ENCODE measurements at places on chromosomes 2 and 18. TPM values are rescaled to one million over a fixed set of nuclear protein-coding genes. Genes with fewer than 3 reads are reported as not detected.
A peak's percentile ranks its signal among the peaks of the same experiment; 100 is the strongest.

GRCh38 chr18:8659609-8660242 is 45.6 kb upstream of the MTCL1 start:
- no peak overlapping the region for H3K4me3 ChIP-seq
- H3K4me1 ChIP-seq, result no peaks in the 10 kb centered on the region
- H3K36me3 ChIP-seq, result no peaks in the 10 kb centered on the region
- H3K27ac ChIP-seq, result no peak overlapping the region
- H3K27me3 ChIP-seq, result no peaks in the 10 kb centered on the region

DNA sequence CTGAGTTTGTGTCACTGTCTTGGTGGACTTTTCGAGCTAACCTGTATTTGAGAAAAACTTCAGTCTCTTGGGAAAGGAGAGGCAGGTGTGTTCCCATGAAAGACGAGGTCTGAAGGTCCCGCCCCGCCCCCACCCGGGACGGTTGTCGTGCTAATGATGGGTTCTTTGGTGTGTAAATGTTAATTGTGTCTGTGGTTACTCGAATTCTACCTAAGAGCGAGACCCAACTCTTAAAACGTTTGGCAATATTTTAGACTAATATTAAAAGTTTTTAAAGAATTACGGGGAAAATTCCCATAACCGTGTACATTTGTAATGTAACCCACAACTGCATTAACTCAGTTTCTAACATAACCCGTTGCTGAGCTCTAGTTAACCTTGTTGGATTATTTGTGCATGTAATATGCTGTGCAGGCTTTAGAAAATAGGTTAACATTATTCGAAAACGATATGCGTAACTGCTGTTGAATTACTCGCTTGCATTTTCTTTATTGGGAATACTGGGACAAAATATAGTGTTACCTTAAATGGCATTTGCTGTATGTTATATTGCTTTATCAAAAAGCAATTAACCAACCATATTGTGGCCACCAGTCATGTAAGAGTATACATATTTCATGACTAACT is 833 bp downstream of the EPB41L5 start:
- peak overlapping the region; percentile 88 for H3K4me3 ChIP-seq
- H3K27ac ChIP-seq, result peak overlapping the region; percentile 93
- H3K36me3 ChIP-seq, result no peaks in the 10 kb centered on the region
- H3K4me1 ChIP-seq, result peaks cover 13% of the 10 kb centered on the region

DNA sequence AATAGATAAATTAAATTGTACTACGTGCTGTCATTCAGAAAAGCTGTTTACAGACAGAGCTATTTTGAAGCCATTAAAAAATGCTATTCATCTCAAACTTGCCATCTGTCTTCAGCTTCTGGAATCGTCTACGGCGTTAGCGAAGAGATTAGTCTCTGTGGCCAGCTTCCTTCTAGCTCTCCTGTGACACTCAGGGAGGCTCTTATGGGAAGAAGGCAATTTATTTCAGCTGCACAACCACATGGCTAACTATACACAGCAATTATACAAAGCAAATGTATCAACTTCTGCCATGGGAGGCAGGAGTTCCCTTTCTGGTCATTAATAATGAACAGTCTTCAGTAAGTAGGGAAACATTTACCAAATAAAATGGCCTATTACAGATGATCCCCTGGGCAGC is 6.3 kb downstream of the CTAGE1 start:
- no peaks in the 10 kb centered on the region for H3K36me3 ChIP-seq
- H3K27ac ChIP-seq, result no peak overlapping the region
- H3K4me1 ChIP-seq, result no peaks in the 10 kb centered on the region
- DNase-seq, result no peak

DNA sequence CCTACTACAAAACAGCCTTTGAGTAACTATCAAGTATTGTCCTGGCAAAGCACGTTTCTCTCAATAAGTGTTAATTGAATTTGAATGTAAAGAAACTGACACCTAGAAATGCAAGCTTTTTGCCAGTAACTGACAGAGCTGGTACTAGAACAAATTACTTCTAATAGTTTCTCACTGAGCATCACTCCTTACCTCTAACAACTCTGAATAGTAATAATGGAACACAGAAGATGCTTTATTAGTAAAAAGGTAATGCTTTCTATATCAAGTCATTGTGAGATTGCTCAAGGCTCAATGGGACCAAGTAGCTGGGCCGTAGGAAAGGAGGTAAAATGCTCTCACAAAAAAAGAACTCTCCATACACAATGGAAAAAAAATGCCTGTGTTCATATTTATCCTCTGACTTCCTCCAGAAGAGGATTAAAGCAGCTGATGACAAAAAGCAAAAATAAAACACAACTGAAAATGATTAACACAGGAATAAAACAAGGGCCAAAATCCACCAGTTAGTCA is 11.8 kb downstream of the RASGRP3 start:
- H3K27me3 ChIP-seq, result no peaks in the 10 kb centered on the region
- peaks cover 55% of the 10 kb centered on the region for H3K4me1 ChIP-seq
- no peak overlapping the region for H3K27ac ChIP-seq
- H3K36me3 ChIP-seq, result no peaks in the 10 kb centered on the region
- DNase-seq, result no peak

DNA sequence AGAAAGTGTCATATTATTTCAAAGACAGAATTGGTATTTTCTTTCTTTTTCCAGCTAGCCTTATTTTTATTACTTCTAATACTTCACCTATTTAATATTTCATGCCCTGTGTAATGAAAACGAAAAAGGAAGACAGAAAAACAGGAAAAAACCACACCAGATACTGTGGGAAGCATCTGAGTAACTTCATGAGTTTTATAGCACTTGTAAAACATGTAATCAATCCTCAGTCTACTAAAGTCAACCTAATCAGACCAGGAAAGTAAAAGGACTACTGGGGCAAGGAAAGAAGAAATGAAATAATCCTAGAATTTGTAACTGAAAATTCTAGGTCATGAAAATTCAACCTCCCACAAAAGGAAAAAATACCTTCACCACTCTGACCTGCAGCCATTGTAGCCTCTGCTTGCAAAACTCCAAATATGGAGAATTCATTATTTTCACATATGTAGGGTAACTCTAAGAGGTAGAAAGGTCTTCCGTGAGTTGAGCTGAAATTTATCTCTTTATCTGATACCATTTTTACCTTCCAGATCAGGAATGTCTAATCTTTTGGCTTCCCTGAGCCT is 34.7 kb upstream of the STRN start:
- no peak overlapping the region for H3K4me3 ChIP-seq
- H3K36me3 ChIP-seq, result no peaks in the 10 kb centered on the region
- H3K27ac ChIP-seq, result no peak overlapping the region
- DNase-seq, result no peak
- no peaks in the 10 kb centered on the region for H3K4me1 ChIP-seq

GRCh38 chr18:74081966-74082741 is 65.5 kb downstream of the FBXO15 start:
- H3K4me1 ChIP-seq, result no peaks in the 10 kb centered on the region
- H3K4me3 ChIP-seq, result no peak overlapping the region
- DNase-seq, result no peak
- no peaks in the 10 kb centered on the region for H3K36me3 ChIP-seq
- H3K27ac ChIP-seq, result no peak overlapping the region

DNA sequence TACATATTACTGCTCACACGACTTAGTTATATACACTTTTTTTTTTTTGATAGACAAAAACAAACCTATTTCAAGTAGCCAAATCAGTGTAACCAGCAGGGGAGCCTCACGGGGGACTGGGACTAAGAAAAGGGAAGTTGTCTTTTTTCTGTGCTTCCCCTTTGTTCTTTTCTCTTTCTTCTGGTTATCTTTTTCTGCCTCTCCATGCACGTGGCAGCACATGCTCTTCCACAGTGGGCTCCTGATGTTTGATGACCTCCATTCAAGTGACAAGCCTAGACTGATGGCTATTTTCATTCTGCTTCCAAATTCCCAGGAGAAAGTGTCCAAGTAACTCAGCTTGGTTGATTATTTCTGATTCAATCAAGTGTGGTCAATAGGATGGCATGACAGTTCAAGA is 98.2 kb upstream of the STK39 start:
- no peaks in the 10 kb centered on the region for H3K27me3 ChIP-seq
- no peak overlapping the region for H3K4me3 ChIP-seq
- no peak overlapping the region for H3K27ac ChIP-seq
- H3K36me3 ChIP-seq, result no peaks in the 10 kb centered on the region

DNA sequence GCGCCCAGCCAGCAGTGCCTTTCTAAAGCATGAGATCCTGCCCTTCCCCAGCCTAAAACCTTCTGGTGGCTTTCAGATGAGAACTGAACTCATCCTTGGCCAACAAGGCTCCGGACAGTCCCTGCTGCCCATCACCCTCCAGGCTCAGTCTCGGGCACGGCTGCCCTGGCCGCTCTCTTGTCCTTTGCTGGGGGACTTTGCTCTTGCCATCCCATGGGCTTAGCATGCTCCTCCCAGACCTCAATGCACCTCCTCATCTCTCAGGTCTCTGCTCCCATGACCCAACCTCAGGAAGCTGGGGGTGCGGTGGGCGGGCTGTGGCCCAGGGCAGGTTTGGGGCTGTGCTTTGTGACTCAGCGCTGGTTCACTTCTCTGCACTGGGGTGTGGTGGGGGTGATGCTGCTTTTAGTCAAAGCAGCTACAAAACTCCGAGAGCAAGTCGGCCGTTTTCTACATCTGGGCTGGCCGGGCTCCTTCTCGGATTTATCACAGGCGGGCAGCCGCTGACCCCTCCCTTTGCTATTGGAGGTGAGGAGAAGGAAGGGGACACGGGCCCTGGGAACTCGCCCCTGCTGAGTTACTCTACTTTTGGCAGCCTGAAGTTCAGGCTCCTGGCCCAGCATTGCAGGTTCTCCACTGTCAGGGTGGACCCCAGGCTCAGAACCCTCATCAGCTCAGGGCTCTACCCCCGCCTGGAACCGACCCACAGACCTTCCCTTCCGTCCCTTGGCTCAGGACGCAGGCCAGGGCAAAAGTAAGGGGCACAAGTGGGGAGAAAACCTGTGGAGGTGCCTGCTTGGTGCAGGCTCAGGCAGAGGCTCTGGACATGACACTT is 90.6 kb upstream of the TAF1B start:
- H3K27ac ChIP-seq, result peak overlapping the region; percentile 43
- no peak overlapping the region for H3K4me3 ChIP-seq
- H3K27me3 ChIP-seq, result no peaks in the 10 kb centered on the region
- DNase-seq, result no peak

SP9 gene
- not detected for total RNA-seq

RGPD4 gene
- total RNA-seq, result not detected

DNA sequence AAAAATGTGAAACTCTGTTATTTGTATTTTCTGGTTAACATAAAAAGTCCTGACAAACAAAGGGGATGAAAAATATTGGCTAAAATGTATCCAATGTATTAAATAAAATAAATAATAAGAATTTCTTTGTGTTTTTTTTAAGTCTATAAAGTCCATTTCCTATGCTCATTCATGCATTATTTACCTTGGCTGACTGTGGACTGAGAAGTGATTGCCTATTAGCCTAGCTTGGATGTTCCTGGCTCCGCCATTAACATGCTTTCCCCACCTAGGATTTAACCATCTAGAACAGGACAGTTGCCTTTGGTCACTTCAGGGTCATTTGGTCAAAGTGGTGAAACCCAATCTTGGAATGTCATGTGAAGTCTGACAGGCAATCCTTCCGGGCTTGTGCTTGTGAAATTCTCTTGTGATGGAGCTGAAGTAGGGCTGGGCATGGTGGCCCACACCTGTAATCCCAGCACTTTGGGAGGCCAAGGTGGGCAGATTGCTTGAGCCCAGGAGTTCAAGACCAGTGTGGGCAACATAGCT is 60.4 kb upstream of the TANC1 start:
- no peaks in the 10 kb centered on the region for H3K36me3 ChIP-seq
- H3K27ac ChIP-seq, result no peak overlapping the region
- H3K27me3 ChIP-seq, result no peaks in the 10 kb centered on the region
- no peak for DNase-seq

- no peak overlapping the region for H3K4me3 ChIP-seq
- no peaks in the 10 kb centered on the region for H3K27me3 ChIP-seq
- H3K4me1 ChIP-seq, result no peaks in the 10 kb centered on the region
Observed at GRCh38 chr2:47688561-47688960, 94.4 kb upstream of the MSH6 start.

LOXHD1 gene
- total RNA-seq, result 0.41 TPM

DNA sequence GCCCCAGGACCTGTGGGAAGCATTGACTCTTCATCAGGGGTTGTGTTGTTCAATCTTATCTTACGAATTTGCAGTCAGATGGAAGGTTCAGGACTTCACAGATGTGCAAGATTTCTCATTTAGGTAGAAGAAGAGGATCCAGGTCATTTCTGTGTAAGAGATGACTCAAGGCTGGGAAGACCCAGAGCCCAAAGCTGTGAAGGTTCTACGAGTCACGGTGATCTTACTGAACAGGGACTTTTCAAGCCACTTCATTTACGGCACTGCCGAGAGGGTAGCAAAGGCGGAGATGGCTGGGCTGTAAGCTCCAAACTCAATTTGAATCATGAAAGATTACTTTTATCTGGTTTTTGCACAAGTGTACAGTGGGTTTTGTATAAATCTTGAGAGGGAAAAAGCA is 228.0 kb upstream of the MEX3C start:
- DNase-seq, result no peak
- H3K27ac ChIP-seq, result no peak overlapping the region
- H3K4me1 ChIP-seq, result no peaks in the 10 kb centered on the region
- H3K36me3 ChIP-seq, result no peaks in the 10 kb centered on the region
- no peak overlapping the region for H3K4me3 ChIP-seq

GRCh38 chr2:148888003-148888501 is 13.0 kb downstream of the KIF5C start:
- H3K27me3 ChIP-seq, result peaks cover 46% of the 10 kb centered on the region
- no peak overlapping the region for H3K27ac ChIP-seq
- DNase-seq, result no peak

HOXD13 gene
- total RNA-seq, result not detected

EPB41L3 gene
- 24.4 TPM for total RNA-seq

DNA sequence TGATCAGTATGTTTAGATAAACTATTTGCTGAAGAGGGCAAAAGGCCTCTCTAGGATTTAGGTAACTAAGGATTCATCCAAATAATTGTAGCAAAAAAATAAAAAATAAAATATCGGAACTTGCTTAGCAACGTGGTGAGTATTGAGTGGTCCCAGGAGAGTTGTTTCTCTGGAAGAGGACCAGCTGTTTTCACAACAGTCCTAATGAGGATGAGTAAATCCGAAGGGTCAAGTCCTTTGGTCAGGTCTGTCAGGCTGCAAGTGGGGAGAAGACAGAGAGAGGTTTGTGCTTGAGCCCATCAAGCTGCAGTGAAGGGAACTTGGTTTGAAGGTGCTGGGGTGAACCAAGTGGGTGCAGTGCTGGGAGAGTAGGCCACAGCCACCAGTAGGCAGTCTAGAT is 539.2 kb downstream of the SLC4A3 start:
- no peak overlapping the region for H3K4me3 ChIP-seq
- no peak for DNase-seq
- no peak overlapping the region for H3K27ac ChIP-seq
- H3K27me3 ChIP-seq, result no peaks in the 10 kb centered on the region

Measured in gastrocnemius medialis (tissue), 4 donors.